Inflammatory macrophage (primary cell): ENCODE measurements at places on chromosomes 1 and 21.

DNA sequence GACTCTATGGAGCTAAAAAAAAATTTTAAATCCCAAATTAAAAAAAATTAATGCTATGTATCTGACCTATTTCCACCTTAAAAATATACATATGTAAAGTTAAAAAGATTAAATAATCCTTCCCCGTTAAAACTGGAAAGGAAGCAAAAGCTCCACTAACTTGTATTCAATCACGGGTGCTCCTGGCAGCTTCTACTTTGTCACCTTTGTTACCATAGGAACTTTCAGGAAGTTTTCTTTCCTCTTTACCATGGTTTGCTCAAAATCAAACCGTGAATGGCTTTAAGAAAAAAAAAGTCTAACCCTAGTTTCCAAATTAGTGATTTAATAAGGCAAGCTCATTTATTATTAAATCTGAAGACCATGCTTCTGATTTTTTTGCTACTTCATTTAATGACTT lies 3.5 kb downstream of the GPATCH2 start:
- no peak for DNase-seq

- no peak for DNase-seq
Measured at GRCh38 chr1:32811265-32811664, 5.9 kb downstream of the YARS1 start.

DNA sequence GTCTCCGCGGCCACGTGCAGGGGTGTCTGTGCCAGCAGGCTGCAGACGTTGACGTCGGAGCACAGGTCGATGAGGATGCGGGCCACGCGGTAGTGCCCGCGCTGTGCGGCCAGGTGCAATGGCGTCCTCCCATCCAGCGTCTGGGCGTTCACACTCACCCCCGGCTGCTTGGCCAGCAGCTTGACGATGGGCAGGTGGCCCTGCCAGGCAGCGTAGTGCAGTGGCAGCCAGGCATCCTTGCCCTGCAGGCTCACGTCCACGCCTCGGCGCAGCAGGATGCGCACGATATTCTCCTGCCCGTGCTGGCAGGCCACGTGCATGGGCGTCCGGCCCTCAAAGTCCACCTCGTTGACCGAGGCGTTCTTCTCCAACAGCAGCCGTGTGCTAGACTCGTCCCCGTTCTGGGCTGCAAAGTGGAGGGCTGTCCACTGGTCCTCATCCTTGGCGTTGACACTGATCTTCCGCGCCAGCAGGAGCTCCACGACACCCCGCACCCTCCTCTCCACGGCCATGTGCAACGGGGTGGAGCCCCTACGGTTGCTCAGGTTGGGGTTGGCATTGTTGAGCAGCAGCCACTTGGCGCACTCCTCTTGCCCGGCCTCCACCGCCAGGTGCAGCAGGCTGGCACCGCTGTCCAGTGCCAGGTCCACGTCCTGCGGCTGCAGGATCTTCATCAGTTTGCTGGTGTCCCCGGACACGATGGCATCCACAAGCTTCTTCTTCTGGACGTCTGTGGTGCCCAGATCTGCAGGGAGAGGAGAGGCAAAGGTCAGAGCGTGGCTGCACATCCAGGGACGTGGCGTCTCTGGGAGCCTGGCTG lies 25.4 kb downstream of the RIPK4 start:
- DNase-seq: no peak

DNA sequence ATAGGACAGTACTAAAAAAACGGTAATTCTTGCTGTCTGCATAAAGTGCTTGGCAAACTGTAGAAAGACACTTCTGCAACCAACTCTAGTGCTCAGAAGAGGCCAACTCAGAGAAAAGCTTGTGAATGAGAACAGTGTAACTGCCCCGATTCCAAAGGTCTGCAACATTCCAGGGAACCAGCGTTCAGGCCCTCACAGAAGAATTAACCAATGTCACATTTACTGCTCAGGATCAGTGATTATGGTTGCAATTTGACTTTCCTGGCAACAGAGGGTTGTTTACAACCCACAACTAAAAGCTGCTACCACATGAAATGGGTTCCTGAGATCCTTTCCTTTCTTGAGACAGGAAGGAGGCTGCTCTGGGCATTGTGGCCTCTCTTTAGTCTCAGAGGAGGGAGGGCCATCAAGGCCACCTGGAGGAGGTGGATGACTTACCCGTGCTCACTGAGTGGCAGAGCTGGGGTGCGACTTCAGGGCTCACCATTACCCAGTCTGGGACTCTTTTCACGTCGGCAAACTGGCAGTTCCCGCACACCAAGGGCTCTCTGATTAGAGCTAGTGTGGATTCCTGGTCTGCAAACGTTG lies 15.3 kb downstream of the SRSF4 start:
- DNase-seq: no peak

DNA sequence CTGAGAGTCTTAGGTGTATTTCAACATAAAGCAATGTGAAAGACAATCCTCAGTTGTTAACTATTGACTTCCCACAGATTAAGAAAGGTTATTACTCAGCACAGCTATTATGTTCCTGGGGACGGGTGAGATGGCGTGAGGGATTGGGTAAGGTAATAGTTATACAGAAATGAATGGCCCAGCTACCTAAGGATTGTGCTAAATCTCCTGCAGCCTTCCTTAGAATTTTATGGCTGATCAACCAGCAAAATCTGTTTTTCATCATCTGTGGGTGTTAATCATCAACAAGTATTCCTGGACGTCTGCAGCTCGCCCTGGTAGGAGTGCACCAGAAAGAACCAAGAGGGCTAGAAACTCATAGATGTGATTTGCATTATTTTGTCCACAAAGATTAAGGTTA lies 146.0 kb upstream of the IVNS1ABP start:
- DNase-seq: no peak

DNA sequence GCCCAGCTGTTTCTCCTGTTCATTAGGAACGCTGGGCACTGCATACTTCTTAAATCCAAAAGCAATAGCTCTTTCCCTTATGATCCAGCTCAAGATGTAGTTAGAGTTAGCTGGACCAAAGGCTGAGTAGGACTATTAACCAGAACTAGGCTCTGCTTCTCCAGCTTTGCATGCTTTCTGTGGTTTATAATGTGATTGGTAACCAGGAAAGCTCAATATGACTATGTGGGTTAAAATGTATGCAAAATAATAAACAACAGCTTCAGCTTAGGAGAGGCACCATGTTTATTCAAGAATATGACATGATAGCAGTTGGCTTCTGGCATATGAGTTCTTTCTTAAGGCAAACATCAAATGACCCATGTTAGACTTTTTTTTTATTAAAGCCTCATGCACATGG lies 73.8 kb downstream of the LYPLAL1 start:
- DNase-seq: no peak

GRCh38 chr1:150555198-150555970 lies 6.2 kb downstream of the ADAMTSL4 start:
- no peak for DNase-seq

DNA sequence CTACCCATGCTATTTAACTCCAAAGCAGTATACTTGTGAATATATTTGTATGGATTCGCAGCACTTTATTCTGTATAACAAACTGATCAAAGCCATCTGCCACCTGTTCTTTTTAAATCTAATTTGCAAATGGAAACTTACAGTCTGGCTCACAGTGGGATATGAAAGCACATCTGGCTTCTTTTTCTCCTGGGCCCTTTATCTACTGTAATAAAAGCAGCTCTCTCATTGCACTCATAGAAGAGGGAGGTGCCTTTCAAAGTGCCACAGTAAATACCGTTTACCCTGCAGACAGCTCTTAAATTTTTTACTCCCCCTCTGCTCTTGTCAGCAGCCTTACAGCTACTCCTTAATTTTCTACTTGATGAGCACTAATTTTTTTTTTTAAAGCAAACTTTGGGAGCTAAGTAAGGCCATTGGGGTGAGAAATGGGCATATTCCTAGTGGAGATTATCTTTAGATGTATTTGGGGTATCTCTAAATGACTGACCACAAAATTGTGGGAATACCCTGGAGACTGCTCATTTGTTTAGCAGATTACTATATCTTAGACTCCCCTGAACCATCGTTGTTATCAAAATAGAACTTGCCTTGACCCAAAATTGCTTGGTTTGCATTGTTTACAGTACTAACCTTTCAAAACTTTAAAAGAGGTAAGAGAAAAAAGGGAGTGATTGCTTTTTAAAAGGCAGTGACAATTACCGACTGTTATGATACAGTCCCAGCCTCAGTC lies 110.1 kb downstream of the VPS13D start:
- no peak for DNase-seq

- no peak for DNase-seq
Measured at GRCh38 chr1:241485554-241485992, 34.0 kb downstream of the FH start.

- peak; percentile 50 for DNase-seq
Measured at GRCh38 chr1:1290238-1290731, 10.0 kb downstream of the SCNN1D start.

- DNase-seq: no peak
Measured at GRCh38 chr1:246417813-246418564, 89.1 kb downstream of the SMYD3 start.

- no peak for DNase-seq
Measured at GRCh38 chr1:219492717-219493116, 120.2 kb downstream of the ZC3H11B start.
